Substantia nigra (tissue), 51 donors: ENCODE measurements at places on chromosomes 4 and X.

- no peak for DNase-seq
These were observed 61.7 kb upstream of the PLS3 start for GRCh38 chrX:115499112-115499805.

- no peak for DNase-seq
These were observed 80.0 kb upstream of the FGF13 start for GRCh38 chrX:138791551-138791950.

DNA sequence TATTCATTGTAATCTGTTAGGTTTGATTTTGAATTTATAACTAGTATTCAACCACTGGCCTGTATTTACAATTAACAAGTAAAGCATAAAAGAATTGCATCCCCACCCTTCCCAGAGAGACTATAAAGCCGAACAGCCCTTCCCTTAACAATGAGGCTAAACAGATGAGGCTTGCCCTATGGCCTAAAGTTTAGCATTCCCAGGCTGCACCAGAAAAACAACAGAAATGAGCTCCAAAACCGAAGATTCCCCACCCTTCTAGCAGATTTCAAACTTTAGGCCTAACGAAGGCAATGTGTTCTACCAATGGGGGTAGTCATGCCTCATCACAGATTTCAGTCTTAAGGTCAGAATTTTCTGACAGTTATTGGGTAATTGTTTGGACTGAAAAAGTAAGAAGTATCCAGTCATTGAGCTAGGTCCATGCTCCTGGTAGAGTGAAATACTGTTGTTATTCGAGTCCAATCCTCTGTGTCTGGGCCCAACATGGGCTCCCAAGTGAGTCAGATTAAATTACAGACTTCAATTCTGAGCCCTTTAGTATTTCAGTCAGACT lies 197.6 kb downstream of the ANTXR2 start:
- no peak for DNase-seq

GRCh38 chrX:121013897-121014455 lies 28.4 kb upstream of the CT47A1 start:
- no peak for DNase-seq

- DNase-seq: no peak
These were observed 125.5 kb downstream of the OPHN1 start for GRCh38 chrX:68307769-68308168.

DNA sequence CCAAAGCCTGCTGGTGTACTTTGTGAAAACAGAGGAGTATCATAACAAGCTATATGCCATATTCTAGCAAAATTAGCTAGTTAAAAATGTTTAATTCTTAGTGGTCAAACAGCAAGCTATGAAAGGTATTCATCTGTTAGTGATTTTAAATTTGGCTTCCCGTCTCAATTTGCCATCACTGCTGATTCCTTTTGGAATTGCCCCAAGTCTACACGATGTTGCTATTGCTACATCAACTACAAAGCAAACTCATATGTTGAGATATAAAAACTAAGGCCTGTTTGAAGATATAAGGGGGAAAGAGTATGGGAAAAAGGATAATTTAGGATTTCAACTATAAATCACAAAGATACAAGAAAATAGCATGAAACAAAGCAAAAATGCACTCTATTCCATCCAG lies 146.1 kb downstream of the COL25A1 start:
- no peak for DNase-seq
